ENCODE measurements at places on chromosomes 12 and 14.

GRCh38 chr12:24441458-24441857, 492.0 kb upstream of the SOX5 start:
- no peak for DNase-seq

GRCh38 chr14:51209457-51209856, 30.6 kb upstream of the TMX1 start:
- DNase-seq, result no peak

GRCh38 chr14:48974994-48975393, 611.2 kb downstream of the RPS29 start:
- no peak for DNase-seq

DNA sequence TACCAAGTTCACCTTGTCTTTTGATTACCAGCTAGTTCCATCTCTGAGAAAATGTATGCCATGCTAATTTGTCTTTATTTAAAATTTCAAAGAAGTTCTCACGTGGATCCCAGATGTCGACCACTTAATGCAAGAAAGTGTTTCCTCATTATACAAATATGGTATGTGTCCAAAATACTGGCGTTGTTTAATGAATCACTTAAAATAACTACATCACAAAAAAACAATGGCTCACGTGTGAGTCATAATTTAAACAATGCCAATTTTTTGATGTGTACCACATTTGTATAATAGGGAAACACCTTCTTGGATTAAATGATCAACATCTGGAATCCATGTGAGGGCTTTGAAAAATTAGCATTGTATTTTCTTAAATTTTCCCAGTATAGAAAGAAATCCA, 40.8 kb downstream of the DBX2 start:
- peak; percentile 10 for DNase-seq
